Cerebellar nuclear complex (tissue), 1 donor: ENCODE measurements at places on chromosomes 6 and 20.

DNA sequence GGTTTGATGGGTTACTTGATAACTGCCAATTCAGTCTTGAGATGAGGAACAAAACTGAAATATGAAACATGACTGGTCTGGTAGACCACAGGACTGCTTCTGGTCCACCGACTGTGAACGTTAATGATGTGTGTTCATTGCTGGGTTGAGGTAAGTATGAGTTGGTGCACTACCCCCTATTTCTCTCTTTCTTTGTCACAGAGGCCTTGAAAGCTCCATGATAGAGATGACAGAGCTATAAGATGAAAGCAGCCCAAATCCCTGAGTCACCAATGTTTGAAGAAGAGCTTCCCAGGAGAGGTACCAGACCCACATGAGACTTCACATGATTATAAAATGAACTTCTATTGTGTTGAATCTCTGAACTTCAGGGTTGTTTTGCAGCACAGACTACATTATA lies 555.5 kb downstream of the PTPRT start:
- DNase-seq, result no peak

DNA sequence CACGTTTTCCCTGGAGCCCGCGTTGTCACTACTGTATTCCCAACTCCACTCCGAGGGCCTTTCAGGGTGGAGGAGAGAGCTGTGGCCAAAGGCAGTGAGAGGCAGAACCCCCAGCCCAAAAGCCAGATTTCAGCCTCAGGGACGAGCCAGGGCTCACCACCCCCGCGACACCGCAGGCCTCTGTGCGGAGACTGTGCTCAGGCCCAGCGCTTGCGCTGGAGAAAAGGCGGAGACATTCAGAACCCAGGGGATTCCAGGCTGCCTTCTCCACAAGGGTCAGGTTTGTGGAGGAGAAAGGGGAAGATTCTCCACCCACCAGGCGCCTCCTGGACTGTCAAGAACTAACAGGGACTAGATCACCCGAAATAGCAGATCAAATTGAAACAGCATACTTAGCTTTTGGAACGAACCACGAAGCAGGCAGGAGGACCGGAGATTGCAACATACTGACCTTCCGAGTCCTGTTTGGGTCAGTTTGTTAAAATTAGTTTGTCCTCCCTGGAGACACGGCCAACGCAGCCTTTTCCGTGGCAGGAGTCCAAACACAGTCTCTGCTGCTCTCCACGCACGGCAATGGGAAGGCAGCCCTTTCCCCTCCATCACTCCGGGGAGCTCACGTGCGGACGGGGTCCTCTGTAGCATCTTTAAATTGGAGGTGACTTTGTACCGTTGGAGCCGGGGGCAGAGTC lies 14.4 kb downstream of the DLL1 start:
- DNase-seq, result no peak

DNA sequence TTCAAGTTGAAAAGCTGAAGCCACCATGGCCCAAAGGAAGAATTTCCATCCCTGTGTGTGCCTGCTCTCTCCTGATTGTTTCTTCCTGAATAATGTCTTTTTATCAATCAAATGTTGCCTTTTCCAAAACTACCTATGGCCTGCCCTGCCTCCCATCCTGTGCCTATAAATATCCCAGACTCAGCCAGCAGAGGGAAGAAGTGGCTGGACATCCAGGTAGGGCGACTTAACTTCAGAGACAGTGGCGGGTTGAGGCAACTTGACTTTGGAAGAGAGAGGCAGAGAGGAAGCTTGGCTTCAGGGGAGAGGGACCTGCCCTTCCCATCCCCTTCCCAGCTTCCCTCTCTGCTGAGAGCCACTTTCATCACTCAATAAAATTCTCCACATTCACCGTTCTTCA lies 133.0 kb downstream of the LCA5 start:
- DNase-seq, result no peak

DNA sequence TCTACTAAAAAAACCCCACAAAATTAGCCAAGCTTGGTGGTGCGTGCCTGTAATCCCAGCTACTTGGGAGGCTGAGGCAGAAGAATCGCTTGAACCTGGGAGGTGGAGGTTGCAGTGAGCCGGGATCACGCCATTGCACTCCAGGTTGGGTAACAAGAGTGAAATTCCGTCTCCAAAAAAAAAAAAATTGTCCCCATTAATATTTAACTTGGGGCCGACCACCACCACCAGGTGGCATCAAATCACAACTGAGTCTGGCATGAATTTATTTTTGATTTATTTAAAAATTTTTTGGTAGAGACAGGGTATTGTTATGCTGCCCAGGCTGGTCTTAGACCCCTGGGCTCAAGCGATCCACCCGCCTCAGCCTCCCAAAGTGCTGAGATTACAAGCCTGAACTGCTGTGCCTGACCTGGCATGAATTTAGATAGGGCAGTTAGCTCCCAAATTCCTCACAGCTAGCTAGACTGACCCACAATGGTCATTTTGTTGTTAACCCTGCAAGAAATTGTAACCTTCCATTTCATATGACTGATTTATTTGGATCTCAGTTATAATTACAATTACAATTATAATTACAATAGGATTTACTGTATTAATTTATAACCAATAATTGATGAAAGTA lies 17.1 kb upstream of the BEND3 start:
- DNase-seq, result no peak

DNA sequence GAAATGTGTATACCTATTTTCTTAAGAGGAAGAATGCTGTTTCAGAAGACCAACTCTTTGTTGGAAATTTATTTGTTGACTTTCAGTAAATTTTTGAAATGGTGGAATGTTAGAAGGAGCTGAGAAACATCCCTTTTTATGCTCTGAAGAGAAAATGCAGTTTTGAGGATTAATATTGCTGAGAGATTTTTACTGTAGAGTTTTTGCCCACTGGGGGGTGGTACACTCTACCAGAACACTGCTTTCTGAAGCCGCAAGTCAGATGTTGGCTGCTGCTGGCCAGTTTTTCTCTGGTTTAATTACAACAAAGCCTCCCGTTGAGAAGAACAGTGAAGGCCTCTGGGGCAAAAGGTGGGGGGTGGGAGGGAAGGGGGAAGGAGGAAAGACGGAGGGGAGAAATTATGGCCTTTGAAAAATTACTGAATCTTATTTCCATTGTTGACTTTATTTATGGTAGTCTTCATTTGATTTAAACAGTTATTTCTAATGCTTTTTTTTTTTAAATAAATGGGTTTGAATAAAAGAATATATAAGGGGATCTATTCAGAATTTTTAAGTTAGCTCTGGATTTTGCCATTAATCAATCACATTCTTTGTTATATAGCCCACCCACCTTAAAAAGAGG lies 3.0 kb downstream of the FLRT3 start:
- no peak for DNase-seq

DNA sequence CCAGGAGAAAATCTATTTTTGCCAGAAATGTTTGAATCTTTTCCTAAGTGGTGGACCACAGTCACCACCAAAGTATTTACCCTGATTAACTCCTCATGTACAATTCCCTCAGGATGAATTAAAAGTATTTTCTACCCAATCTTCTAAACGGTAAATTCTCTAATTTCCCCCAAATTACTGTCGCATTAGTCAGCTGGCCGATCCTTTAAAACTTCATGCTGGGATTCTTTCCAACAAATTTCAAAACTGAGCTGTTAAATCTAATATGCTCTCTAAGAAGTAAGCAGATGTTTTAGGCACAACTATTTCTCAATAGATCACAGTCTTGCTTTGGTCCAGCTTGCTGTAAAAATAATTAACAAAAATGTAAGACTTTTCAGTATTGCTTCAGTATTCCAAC lies 447.2 kb downstream of the FRK start:
- no peak for DNase-seq

DNA sequence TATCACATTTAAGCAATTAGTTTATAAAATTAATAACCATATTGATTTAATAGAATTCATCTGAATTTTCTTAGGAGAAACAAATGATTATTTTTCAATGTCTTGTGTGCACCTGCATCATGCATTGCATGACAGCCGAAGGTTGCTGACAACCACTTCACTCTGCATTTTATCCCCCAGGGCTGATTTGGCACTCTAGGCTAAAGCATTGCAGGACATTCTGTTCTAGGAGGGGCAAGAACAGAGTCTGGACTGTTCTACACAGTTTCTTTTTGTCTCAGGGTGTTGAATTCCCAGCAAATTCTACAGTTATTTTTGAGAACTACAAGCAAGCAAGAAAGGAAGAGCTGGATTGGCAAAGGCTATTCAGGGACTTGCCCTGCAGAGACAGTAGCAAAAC lies 570.4 kb upstream of the EYS start:
- DNase-seq, result no peak

DNA sequence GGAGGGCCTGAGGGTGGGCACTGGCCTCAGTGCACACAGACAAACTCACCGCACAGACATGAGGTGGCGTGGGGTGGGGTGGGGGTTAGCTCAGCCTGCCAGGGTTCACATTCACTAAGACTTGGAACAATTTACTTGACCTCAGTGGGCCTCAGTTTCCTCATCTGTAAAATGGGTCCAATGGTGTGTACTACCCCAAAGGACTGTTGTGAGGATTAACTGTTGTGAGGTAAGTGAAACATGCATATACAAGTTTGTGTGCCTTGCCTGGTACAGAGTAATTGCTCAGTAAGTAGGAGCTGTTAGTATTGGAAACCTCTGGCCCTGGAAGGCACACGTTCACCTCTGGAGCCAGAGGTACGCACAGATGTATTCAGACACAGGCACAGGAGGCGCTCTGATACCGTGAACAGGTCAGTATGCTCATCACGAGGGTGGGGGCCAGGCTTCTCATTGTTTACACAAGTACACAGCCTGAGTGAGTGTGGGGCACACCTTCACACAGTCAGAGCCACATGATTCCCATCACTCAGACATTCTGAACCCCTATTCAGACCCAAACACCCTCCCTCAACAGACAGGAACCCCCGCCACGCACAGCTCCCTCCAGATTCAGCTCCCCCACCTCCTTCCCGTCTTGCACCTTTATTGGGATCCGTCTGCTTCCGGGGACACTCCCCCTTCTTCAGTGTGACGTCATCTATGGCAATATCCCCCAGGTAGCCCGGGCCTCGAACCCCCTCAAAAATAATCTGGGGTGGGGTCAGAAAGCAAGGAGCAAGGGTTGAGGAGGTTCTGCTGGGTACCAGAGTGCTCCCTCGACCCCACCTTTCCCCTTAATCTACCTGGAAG lies 59.9 kb downstream of the MDGA1 start:
- no peak for DNase-seq

DNA sequence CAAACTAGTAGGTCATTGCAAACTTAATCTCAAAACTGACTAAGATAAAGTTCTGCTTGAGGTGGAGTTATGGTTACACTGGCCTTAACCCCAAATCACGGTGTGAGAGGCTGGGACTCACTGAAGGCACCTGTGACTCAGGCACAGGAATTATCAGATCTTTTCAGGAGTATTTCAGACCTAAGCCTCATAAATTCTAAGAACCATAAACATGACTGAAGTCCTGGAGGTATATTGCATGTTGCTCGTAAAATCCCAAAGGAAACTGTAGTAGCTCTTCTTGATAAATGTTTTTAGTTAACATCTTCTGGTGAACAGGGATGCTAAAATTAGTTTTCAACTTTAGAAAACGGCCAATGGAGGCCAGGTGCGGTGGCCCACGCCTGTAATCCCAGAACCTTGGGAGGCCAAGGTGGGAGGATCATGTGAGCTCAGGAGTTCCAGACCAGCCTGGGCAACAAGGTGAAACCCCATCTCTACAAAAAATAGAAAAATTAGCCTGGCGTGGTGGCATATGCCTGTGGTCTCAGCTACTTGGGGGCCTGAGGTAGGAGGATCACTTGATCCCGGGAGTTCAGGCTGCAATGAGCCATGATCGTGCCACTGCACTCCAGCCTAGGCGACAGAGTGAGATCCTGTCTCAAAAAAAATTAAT lies 36.5 kb downstream of the DZANK1 start:
- no peak for DNase-seq

- no peak for DNase-seq
These were observed 34.5 kb downstream of the MOCS1 start for GRCh38 chr6:39899554-39900295.

DNA sequence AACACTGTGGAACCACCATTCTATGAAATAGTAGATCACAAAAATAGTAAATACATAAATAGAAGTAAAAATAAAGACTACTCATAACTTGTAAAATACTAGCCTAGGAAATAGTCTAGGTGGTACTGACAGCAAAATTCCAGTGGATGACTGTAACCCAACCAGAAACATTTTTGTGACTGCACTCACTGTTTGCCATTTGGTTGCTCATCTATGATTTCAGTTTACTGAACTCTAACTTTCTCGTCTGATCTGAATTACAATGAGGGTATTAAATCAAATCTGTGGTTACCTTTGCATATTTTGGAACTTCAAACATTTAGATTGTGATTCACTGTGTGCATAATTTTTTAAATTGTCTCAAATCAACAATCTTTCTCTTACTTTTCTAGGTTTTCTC lies 151.1 kb downstream of the KHDC1L start:
- DNase-seq, result no peak

DNA sequence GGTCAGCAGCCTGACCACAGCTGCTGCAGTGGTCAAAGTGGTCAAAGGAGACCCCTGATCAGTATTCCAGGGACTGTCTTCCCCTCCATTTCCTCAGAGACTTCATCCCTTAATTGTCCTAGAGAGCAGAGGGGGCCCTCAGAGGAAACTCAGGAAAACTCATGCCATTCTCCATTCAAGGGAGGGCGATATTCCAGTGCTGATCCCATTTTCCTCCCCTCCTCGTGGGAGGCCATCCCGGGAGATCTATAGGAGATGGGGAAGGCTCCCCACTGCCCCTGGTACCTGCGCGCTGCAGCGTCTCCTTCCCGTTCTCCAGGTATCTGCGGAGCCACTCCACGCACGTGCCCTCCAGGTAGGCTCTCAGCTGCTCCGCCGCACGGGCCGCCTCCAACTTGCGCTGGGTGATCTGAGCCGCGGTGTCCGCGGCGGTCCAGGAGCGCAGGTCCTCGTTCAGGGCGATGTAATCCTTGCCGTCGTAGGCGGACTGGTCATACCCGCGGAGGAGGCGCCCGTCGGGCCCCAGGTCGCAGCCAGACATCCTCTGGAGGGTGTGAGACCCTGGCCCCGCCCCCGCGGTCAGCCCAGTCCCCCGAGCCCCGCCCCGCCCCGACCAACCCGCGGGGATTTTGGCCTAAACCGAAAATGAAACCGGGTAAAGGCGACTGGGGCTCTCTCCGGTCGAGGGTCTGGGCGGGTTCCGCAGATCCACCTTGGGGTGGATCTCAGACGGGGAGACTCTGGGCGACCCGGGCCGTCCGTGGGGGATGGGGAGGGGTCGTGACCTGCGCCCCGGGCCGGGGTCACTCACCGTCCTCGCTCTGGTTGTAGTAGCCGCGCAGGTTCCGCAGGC lies 878 bp downstream of the HLA-C start:
- no peak for DNase-seq

DNA sequence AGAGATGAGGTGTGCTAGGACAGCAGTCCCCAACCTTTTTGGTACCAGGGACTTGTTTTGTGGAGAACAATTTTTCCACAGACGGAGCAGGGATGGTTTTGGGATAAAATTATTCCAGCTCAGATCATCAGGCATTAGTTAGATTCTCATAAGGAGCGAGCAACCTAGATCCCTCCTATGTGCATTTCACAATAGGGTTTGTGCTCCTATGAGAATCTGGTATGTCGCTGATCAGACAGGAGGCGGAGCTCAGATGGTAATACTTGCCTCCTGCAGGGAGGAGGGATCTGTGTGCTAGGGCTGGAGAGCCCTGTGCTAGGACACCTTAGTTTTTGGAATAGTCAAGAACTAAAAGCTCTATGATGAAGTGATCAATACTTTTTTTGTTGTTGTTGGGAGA lies 2.5 kb downstream of the SMIM13 start:
- DNase-seq, result no peak

GRCh38 chr6:25336996-25337395 lies 57.8 kb downstream of the CARMIL1 start:
- DNase-seq, result no peak

GRCh38 chr6:32291543-32291942 lies 67.7 kb upstream of the NOTCH4 start:
- no peak for DNase-seq

- DNase-seq, result no peak
These were observed 361.9 kb downstream of the BCKDHB start for GRCh38 chr6:80468398-80468797.
